ENCODE measurements at places on chromosomes 6 and 20.
A peak's percentile ranks its signal among the peaks of the same experiment; 100 is the strongest.

- DNase-seq = no peak
Observed at GRCh38 chr6:147906361-147906760, 397.9 kb downstream of the SAMD5 start.

- DNase-seq = no peak
Observed at GRCh38 chr20:52536841-52537400, 345.3 kb upstream of the ZFP64 start.

DNA sequence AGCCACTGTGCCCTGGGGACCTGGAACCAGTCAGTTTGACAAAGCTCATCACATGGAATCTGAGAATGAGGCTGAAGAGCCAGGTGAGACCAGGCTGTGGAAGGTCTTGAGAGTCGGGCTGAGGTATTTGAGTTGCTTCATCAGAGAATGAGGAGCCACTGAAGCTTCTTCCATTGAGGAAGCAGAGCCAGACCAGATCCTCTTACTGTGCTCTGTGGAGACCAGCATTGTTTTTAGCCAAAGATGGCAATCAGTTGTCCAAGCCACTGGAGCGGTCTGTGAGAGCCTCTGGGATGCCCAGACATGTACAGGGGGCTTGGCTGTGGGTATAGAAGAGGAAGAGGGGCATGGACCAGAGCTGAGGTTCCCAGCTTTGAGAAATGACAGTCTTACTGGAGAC lies 6.1 kb upstream of the EPB41L1 start:
- no peak for DNase-seq

- no peak for DNase-seq
Observed at GRCh38 chr6:53250176-53251032, 98.3 kb downstream of the ELOVL5 start.

GRCh38 chr6:159037756-159038290 lies 7.0 kb downstream of the TAGAP start:
- no peak for DNase-seq

- no peak for DNase-seq
Observed at GRCh38 chr6:112956696-112957535, 609.8 kb downstream of the RFPL4B start.

GRCh38 chr6:158095031-158095430 lies 73.0 kb downstream of the SERAC1 start:
- no peak for DNase-seq

- no peak for DNase-seq
Observed at GRCh38 chr6:74976701-74977100, 229.2 kb downstream of the COL12A1 start.

DNA sequence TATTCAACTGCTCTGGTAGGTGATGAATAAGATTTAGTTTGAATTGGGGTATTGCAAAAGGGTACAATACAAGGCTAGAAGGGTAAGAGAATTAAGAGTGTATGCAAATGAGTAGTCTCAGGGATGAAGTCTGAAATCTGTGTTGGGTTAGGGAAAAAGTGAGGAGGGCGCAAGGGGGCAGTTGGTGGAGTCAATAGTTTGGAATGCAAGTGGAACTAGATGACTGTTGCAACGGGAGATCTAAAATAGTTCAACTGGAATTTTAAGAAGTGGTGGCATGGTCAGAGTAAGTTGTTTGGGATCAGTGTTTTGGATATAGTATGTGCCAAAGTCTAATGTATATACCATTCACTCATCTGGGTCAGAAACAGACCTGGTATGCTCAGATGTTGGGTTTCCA lies 329.6 kb downstream of the GJA1 start:
- DNase-seq = no peak

DNA sequence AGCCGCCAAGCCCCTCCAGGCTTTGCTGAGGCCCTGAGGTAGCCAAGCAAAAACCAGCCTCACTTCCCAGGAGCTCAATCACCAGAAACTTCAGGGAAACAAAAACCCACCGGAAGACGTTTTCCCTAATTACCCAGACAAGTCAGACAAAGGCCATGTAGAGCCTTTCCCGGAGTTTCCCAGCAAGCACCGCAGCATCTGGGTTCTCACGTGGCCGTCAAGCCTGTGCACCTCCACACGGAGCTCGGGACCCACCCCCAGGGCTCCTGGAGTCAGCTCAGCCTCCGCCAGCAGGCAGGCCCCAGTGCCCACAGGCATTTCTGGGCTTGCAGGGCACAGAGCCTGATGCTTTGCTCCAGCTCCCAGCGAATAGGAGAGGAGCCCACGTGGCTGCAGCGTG lies 10.1 kb upstream of the MRGBP start:
- DNase-seq = no peak

DNA sequence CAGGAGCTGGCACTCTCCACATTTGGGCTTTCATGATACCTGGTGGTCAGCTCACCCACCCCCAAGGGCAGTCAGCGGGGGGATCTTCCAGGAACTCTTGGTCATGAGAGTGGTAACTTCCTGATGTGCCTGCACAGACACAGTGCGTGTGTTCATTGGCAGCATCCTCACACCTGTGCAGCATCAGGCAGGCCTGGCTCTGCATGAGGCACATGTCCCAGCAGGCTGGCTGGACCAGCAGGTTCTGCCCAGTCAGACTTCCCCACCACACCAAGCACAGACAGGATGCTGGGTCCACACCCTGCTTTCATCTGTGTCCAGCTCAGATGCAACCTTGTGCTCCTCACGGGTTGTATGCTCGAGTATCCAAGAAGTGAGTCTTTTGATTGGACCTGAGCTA lies 15.7 kb upstream of the UNC93A start:
- DNase-seq = no peak

- no peak for DNase-seq
Observed at GRCh38 chr6:140846503-140847261, 1286.0 kb upstream of the GJE1 start.

GRCh38 chr6:33623895-33624381 lies 2.8 kb downstream of the ITPR3 start:
- no peak for DNase-seq

DNA sequence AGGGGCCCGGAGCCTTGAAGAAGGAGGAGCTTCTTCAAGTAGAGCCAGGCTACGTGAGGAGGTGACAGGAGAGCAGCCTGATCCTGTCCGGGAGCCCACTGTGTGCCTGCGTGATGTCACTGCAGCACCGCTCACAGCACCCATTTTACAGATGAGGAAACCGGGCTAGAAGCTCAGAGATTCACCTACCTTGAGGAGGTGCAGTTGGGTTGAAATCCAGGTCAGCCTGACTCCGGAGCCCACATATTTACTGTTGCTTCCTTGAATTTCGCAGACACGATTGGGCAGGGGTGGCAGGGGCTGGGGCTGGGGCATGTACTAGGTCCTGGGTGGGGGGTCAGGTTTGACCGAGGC lies 12.5 kb downstream of the VSTM2L start:
- no peak for DNase-seq

GRCh38 chr6:105380634-105381033 lies 22.2 kb downstream of the PREP start:
- no peak for DNase-seq

- DNase-seq = no peak
Observed at GRCh38 chr6:42086046-42087035, 36.0 kb downstream of the TAF8 start.

DNA sequence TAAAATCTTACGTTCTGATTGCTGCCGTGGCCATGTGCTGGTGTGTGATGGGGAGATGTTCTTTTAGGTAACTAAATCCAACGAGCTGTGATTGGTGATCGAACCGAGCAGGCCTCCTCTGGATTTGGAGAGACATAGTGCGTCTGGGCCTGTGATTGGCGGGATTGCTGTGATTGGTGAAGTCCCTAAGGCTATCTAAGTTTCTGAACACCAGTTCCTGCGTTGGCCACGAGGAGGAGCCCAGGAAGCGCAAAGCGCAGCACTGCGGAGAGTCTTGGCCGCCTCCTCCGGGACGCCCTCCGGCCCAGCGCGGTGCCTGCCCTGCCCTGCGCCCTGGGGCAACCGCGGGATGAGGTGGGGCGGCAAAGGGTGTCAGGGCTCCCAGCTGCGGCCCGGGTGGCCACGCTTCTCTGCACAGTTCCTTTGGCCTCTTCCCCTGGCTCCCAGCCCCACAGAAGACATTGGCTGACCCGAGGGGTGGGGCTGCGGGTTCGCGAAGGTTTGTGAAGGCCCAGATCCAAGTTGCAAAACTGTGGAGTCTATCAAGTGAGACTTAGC lies 33.0 kb downstream of the HNF4A start:
- peak; percentile 44 for DNase-seq

DNA sequence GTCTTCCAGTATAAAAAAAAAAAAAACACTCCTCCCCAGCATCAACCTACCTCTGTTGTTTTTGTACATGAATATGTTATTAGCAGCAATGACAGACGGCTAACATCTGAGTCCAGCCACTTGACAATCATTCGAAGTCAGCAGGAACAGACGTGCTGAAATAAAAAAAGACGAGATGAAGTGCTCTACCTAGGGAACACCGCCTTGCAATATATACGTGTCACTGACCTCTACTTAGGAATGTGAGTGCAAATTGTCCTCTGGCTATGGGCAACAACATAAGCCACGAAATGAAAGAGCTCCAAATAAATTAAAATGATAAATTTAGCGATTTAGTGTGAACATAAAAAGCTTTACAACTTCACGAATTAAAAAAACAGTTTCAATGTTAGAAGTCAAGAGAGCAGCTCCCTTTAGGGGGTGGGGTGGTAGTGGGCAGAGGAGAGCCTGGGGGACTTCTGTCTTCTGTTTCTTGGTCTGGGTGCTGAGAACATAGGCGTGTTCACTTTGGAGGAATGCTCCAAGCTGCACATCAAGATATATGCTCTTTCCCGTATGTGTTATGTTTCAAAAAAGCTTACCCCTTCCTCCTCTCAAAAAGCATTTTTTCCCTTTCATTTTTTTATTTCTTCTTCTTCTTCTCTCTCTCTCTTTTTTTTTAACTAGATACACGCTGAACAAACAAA lies 23.3 kb downstream of the EDN1 start:
- no peak for DNase-seq

DNA sequence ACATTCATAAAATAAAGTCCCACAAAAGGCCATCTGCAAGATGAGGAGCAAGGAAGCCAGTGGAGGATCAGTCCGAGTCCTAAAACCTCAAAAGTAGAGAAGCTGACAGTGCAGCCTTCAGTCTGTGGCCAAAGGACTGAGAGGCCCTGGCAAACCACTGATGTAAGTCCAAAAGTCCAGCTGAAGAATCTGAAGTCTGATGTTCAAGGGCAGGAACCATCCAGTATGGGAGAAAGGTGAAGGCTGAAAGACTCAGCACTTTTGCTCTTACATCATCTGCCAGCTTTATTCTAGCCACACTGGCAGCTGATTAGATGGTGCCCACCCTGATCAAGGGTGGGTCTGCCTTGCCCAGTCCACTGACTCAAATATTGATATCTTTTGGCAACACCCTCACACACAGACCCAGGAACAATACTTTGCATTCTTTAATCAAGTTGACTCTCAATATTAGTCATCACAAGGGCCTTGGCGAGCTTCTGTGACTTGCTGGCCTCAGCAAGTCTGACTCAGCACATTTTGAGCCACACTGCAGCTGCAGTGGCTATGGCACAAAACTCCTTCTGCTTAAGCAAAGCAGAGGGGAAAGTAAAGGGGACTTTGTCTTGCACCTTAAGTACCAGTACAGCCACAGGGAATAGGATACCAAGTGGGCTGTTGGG lies 1370.3 kb upstream of the CITED2 start:
- no peak for DNase-seq

- DNase-seq = no peak
Observed at GRCh38 chr6:35025232-35026188, 115.6 kb downstream of the TCP11 start.

GRCh38 chr6:125906158-125906998 lies 50.2 kb upstream of the HINT3 start:
- DNase-seq = peak; percentile 8

DNA sequence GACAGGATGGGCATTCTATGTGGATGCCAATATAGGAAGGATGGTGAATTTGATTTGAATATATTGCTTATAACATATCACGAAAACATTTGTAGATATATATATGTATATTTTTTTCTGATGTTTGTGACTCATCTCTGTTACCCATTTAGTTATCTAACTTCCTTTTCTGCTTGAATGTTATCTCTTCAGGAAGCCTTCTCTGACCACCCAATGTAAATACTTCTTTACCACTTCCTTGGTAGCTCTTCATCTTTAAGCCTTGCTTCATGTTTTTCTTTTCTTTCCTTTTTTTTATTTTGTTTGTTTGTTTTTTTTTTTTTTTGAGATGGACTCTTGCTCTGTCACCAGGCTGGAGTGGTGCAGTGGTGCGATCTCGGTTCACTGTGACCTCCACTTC lies 260.5 kb upstream of the EPHA7 start:
- DNase-seq = no peak

DNA sequence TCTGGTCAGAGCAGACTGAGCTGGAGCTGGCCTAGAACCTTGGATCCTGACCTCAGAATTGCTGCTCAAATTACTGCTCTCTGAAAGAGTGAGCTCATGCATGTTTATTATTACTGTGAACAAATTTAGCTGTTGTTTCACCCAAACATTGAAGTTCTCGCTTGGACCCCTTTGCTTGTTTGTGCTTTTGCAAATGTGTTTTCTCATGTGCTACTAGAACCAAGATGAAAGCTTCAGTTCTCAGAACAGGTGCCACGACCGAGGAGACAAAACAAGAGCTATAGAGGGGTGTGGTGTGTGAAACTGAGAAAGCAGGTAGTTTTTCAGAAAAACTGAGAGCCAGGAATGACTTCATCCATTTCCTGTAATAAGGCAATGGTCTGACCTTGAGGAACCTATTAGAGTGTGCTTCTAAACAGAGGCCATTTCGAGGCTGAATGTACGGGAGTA lies 50.0 kb upstream of the ESR1 start:
- DNase-seq = no peak

- DNase-seq = no peak
Observed at GRCh38 chr6:21395121-21395520, 198.4 kb upstream of the SOX4 start.

DNA sequence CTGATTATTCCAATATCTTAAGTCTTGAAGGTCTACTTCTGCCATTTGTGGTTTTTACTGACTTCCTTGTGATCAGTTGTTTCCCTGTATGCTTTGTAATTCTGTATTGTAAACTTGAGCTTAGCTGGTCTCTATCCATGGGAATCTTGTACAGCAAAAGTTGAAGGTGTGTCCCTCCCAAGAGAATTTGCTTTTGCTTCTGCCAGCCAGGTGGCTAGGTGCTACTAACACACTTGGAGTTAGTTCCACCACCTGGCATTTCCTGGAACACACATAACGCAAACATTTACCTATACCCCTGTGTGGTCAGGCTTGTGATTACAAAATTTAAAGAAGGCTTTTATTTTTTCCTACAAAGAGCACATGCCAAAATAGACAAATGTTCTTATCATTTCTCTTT lies 141.2 kb downstream of the GRM4 start:
- DNase-seq = no peak

GRCh38 chr6:13528232-13528631 lies 40.8 kb upstream of the GFOD1 start:
- no peak for DNase-seq

DNA sequence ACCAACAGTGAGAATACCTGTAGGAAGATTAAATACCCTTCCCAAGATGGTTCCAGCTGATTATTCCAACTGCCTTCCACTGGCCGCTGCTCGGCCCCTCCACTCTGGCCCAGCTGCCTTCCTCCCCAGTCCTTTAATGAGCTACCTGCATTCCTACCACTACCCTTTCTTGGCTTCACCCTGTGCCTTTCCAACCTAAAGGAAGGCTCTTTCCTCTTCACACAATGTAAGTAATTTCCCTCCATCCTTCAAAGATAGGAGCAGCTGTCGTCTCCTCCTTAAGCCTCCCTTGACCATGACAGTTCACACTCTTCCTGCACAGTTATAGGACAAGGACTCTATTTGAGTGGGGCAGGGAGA lies 16.2 kb upstream of the SNX9 start:
- DNase-seq = no peak

All from SW480 (cell line).